Posterior vena cava (tissue), 2 donors: ENCODE measurements at places on chromosomes 3 and 15. TPM values are rescaled to one million over a fixed set of nuclear protein-coding genes. Genes with fewer than 3 reads are reported as not detected.

The CFAP100 gene
- not detected for total RNA-seq

GRCh38 chr3:159928071-159928491, 60.6 kb upstream of the IL12A start:
- DNase-seq, result no peak

The ECE2 gene
- not detected for total RNA-seq

DNA sequence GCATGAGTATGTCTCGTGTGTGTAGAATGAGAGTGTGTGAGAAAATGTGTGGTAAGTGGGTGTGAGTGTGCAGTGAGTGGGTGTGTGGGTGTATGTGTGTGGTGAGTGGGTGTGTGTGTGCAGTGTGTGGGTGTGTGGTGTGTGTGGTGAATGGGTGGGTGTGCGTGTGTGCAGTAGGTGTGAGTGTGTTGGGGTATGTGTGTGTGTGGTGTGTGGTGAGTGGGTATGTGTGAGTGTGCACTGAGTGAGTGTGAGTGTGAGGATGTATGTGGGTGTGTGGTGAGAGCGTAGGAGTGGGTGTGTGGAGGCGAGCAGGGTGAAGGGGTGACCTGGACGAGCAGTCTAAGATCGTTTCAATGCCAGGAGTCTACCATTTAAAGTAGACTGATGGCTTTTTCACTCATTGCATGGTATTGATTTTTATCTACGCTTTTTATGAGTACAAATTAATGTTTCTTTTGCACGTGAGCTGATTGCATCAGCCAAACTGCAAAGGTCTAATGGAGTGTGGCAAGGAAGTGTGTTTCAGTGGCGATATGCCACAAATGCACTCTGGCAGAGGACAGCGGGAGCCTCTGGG, 1.6 kb upstream of the CPN2 start:
- DNase-seq, result no peak

DNA sequence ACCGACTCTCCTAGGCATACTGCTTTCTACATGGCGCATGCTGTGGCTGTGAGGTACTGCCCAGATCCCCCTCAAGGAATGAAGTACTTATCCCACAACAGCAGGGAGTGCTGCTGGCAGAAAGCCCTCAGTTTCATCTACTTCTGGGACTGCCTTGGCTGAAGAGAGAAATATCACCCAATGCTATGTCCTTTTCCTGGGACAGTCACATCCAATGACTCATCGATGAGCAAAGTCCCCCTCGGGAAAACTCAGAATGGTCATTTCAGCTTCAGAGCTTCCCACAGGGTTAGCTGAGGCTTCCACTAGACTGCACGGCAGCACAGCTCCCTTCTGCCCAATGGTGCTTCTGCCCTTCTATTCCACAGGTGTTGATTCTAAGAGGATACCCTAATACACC, 3.6 kb upstream of the NMD3 start:
- no peak for DNase-seq

The CHRFAM7A gene
- total RNA-seq, result 5.1 TPM

The FEZF2 gene
- not detected for total RNA-seq

DNA sequence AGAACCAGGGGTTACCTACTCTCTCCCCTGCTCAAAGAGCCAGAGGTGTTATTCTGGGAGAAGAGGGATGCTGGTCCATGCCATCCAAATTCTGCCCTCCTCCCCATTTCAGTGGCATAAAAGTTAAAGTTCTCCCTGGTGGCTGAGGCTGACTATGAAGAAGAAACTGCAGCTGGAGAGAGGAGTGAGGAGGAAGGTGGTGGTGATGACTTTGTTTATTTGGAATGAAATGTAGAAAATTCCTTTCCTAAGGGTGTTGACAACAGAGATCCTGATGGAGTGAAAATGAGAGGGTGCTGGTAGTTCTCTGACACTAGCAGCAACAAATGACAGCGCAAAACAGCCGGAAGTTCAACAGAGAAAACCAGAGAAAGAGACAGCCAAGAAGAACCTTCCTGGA, 100.4 kb downstream of the PCCB start:
- DNase-seq, result no peak

GRCh38 chr15:69154078-69154477, 6.4 kb upstream of the GLCE start:
- DNase-seq, result no peak

- no peak for DNase-seq
These were observed 22.9 kb downstream of the EPHB3 start for GRCh38 chr3:184584464-184584891.

DNA sequence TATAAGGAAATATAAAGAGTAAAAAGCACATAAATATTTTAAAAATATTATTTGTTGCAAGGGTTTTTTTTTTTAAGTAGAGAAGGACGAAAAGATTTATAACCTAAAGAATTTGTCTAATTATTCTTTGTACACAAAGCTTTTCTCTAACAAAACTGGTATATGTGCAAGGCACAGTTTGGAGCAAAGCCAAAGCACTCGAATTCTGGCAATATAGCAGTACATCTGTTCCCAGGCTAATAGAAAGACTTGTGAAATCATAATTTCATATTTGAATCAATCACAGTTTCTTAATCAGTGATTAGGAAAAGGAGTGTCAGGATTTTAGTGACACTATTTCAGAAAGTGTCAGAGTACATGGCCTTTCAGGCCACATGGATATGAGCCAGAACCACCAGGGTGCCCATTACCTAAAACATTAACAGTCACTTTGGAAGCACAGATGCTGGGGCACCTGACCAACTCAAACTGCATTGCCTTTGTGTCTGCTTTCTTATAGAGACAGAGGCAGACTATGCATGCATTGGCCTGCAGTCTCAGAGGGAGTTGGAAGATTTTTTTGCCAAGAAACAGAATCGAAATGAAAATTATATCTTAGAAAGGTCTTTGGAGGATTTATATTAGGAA, 651.8 kb upstream of the SGO1 start:
- DNase-seq, result no peak

The CD200R1L gene
- total RNA-seq, result not detected

The GCNT3 gene
- not detected for total RNA-seq

- DNase-seq, result peak; percentile 88
These were observed 60.5 kb downstream of the SH3BP5 start for GRCh38 chr3:15271785-15272381.

DNA sequence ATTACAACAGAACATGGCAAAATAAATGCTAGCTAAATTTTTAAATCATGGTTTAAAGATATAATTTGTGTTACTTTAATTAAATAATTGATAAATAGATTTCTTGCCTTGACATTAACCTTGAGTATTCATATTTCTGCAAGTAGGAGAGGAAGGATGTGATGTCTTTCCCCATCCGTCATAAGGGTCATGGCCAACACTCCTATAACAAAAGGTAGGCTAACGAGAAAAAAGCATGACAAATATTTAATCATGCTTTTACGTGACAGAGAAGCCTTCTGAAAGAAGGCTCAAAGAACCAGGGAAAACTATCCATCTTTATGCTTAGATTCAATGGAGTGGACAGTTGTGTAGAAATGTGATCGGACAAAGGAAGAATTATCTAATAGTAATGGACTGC, 135.2 kb downstream of the SERPINI1 start:
- no peak for DNase-seq

DNA sequence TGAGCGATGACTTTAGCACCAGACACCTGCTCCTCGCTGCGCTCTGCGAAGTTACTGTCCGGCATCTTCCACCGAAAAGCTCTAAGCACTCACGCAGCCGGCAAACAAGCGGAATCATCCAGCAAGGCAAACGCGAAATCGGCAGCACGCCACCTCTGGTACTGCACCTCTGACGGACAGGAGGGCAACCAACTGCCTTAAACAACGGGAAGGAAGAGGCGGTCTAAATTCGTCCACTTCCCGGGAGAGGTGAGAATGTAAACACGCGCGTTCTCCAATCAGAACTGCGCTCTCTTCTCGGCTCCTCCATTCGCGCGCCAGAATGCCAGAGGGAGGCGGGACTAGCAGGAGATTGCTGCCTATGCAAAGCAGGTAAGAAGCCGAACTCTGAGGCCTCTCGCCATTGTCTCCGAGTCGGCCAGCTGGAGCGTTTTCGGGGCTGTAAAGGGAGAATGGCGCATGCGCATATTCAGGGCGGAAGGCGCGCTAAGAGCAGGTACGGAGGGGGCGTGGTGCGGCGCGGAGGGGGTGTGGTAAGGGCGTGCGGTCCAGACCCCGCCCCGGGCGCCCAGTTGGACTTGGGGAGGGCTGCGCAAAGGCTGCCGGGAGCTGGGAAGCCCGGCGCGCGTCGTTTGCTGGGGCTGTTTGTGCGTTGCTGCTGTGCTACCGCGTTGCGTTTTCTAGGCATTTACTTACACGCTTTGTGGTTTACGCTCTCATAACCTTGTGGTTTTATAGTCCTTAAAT, at the start of the genes BTD and HACL1:
TSS of gene BTD (plus strand) at position 347 of the 747 bp plus-strand sequence. CDS start 33,695 bp downstream, outside the sequence.
TSS of gene HACL1 (minus strand) at position 171 of the 747 bp plus-strand sequence. CDS start at position 65, 106 bp downstream.
- peak; percentile 99 for DNase-seq
